Left lung (tissue), 14 donors: ENCODE measurements at places on chromosomes 13 and 19. TPM values are rescaled to one million over a fixed set of nuclear protein-coding genes. Genes with fewer than 3 reads are reported as not detected.
A peak's percentile ranks its signal among the peaks of the same experiment; 100 is the strongest.

DNA sequence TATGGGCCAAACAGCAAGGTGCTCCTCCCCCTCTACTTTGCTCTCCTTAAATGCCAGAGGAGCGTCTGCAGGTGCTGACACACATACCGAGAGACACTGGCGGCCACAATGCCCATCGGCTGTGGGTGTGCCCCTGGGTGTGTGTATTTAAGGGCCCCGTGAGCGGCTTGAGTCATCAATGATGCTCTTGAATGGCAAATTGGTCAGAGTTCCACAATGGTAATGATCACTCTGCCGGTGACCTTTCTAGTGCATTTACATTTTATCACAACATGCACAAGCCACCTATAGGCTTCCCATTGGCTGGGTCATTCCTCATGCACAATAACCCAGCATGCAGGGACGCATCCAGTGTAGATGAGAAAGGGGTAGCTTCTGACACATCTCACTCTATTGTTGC lies 124.8 kb downstream of the ZNF536 start:
- H3K27me3 ChIP-seq, result peaks cover 39% of the 10 kb centered on the region
- no peak overlapping the region for H3K4me3 ChIP-seq
- no peaks in the 10 kb centered on the region for H3K36me3 ChIP-seq
- H3K4me1 ChIP-seq, result no peaks in the 10 kb centered on the region
- H3K27ac ChIP-seq, result no peak overlapping the region

DNA sequence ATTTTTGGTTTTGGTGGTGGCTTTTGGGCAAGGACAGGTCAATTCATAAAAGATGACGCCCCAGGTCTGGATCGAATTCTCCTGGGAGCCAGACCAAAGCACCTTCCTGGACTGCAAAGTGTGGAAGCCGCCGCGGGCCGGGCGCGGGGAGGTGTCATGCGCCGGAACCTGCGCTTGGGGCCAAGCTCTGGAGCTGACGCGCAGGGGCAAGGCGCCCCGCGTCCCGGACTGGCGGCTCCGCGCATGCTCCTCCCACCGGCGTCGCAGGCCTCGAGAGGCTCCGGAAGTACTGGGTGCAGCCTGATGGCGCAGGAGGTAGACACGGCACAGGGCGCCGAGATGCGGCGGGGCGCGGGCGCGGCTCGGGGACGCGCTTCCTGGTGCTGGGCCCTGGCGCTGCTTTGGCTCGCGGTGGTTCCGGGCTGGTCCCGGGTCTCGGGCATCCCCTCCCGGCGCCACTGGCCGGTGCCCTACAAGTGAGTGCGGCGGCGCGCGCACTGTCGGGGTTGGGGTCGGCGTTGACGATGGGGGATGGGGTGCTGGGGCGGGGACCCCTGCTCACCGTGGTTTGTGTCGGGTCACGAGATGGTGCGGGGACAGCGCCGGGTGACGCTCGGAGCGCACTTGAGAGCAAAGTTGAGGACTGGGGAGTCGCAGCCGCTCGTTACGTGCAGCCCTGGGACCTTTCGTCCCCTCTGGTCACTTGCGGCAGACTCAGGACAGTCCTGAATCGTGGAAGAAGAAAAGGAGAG lies at the start of gene CLN5:
CLN5 (plus strand) TSS at position 286 of the 752 bp plus-strand sequence; CDS start at position 304, 18 bp downstream.
- H3K36me3 ChIP-seq, result no peaks in the 10 kb centered on the region
- no peaks in the 10 kb centered on the region for H3K27me3 ChIP-seq
- no peaks in the 10 kb centered on the region for H3K4me1 ChIP-seq
- peak within 1 kb of the TSS; percentile 86 for H3K27ac ChIP-seq

DNA sequence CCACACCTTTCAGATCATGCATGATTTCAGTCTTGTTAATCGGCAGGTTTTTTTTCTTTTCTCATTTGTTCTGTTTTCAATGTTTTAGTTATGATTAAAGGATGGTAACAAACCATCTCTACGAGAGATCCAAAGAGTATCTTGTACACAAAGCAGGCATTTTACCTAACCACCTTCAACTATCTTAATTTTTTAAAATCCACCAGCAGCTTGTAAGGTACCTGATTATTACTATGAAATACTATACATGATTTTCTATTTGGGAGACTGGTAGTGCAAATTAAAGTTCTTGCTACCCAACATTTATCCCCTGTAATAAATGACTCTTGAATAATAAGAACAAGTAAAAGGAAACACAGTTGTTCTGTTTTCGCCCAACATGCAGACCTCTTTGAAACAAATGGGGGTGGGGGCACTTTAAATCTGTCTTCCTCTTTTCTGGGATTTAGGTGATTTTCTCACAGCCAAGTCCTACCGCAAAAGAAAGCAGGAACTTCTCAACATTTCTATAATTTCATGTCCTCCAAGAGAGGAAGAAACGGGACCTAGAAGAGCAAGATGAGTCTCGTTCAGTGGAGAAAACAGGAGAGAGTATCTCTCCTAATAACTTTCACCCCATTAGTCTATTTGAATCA lies 3.6 kb downstream of the POU4F1 start:
- H3K4me3 ChIP-seq, result no peak overlapping the region
- peaks cover 8% of the 10 kb centered on the region for H3K4me1 ChIP-seq
- no peak for DNase-seq
- H3K27ac ChIP-seq, result no peak overlapping the region
- H3K27me3 ChIP-seq, result peaks cover 97% of the 10 kb centered on the region

- no peak overlapping the region for H3K4me3 ChIP-seq
- no peaks in the 10 kb centered on the region for H3K36me3 ChIP-seq
- H3K27me3 ChIP-seq, result no peaks in the 10 kb centered on the region
- H3K4me1 ChIP-seq, result no peaks in the 10 kb centered on the region
- no peak overlapping the region for H3K27ac ChIP-seq
These were observed 362.8 kb downstream of the NALCN start for GRCh38 chr13:101053301-101054093.

DNA sequence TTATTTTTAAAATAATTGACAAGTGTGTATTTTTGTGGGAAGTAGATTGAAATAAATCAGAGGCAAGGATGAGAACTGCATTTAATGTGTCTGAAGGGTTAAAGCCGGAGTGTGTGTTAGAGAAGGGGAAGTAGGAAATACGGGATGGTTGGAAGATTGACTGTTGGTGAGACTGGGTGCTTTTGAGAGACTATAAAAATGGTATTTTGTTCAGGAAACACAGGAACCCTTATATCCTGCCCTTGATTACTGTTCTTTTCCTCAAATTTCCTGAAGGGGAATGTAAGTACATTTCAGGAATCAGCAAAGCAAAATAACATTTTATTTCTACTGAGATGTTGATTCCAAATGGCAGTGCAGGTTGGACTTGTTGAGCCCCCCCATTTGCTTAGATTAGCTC lies 15.1 kb downstream of the IFT88 start:
- H3K27me3 ChIP-seq, result no peaks in the 10 kb centered on the region
- no peaks in the 10 kb centered on the region for H3K36me3 ChIP-seq
- no peak for DNase-seq
- H3K4me3 ChIP-seq, result no peak overlapping the region
- H3K27ac ChIP-seq, result no peak overlapping the region

Gene ZNF85
- 5.7 TPM for total RNA-seq

Gene LIPE
- 4.0 TPM for total RNA-seq
